Sigmoid colon (tissue), 7 donors: ENCODE measurements at places on chromosomes 3 and 15. TPM values are rescaled to one million over a fixed set of nuclear protein-coding genes. Genes with fewer than 3 reads are reported as not detected.

Gene LAMB2
- 252 TPM for total RNA-seq

Gene GRM7
- 0.28 TPM for total RNA-seq

Gene FSIP1
- 1.4 TPM for total RNA-seq

Gene GOLGA6L7
- total RNA-seq, result not detected

Gene NTRK3
- total RNA-seq, result 3.6 TPM

Gene TGM4
- not detected for total RNA-seq

GRCh38 chr15:82045179-82045891, 483 bp downstream of the MEX3B start:
- peaks cover 41% of the 10 kb centered on the region for H3K4me1 ChIP-seq
- no peaks in the 10 kb centered on the region for H3K36me3 ChIP-seq
- H3K27ac ChIP-seq, result peak overlapping the region; percentile 98

- H3K4me3 ChIP-seq, result no peak overlapping the region
- peaks cover 11% of the 10 kb centered on the region for H3K4me1 ChIP-seq
- peak; percentile 94 for DNase-seq
- H3K27ac ChIP-seq, result peak overlapping the region; percentile 78
- H3K27me3 ChIP-seq, result no peaks in the 10 kb centered on the region
These were observed 260.3 kb upstream of the TPM1 start for GRCh38 chr15:62782071-62782841.

GRCh38 chr3:138437281-138437680, 2.9 kb downstream of the ESYT3 start:
- H3K4me1 ChIP-seq, result peaks cover 47% of the 10 kb centered on the region
- no peak overlapping the region for H3K27ac ChIP-seq
- DNase-seq, result no peak

- H3K4me1 ChIP-seq, result no peaks in the 10 kb centered on the region
- no peak for DNase-seq
- no peaks in the 10 kb centered on the region for H3K36me3 ChIP-seq
- no peaks in the 10 kb centered on the region for H3K27me3 ChIP-seq
These were observed 144.1 kb downstream of the RORA start for GRCh38 chr15:61084944-61085367.

DNA sequence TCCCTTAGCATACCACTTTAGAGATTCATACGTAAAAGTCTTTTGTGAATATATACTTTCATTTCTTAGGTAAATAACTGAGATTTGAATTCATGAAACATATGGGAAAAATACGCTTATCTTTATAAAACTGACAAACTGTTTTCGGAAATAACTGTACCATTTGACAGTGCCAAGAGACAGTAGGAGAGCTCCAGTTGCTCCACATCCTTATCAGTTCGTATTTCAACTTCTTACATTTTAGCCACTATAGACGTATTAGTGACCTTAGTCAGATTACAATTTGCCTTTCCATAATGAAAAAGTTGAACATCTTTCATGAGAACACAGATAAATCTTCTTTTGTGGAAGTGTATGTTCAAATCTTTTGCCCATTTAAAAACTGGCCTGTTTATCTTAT, 133.5 kb downstream of the NR2E3 start:
- no peaks in the 10 kb centered on the region for H3K27me3 ChIP-seq
- no peaks in the 10 kb centered on the region for H3K36me3 ChIP-seq
- no peaks in the 10 kb centered on the region for H3K4me1 ChIP-seq
- DNase-seq, result no peak
- H3K4me3 ChIP-seq, result no peak overlapping the region

DNA sequence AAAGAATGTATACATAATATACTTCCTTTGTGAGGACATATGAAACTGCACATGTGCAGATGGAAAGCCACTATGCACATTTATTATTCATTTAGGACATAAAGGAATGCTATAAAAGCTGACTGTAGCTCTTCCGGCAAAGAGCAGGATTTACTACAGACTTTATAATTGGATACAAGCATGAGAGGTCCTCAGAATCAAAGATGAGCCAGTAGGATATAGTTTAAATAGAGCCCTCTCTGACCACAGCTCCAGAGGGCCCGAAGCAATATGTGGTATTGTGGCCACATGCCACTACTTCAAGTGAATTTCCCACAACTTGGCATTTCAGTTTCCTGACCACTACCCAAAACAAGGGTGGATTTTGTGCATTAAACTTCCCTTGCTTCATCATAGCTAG, 140.9 kb downstream of the ATP8B4 start:
- no peaks in the 10 kb centered on the region for H3K4me1 ChIP-seq
- no peaks in the 10 kb centered on the region for H3K36me3 ChIP-seq
- no peaks in the 10 kb centered on the region for H3K27me3 ChIP-seq
- DNase-seq, result no peak

- no peak for DNase-seq
- no peaks in the 10 kb centered on the region for H3K36me3 ChIP-seq
- no peaks in the 10 kb centered on the region for H3K27me3 ChIP-seq
- H3K27ac ChIP-seq, result no peak overlapping the region
- no peak overlapping the region for H3K4me3 ChIP-seq
These were observed 623.3 kb downstream of the PDCD6IP start for GRCh38 chr3:34421762-34422161.

GRCh38 chr3:175662815-175663214, 803.7 kb downstream of the NAALADL2 start:
- H3K27ac ChIP-seq, result no peak overlapping the region
- H3K4me3 ChIP-seq, result no peak overlapping the region
- H3K36me3 ChIP-seq, result no peaks in the 10 kb centered on the region
- no peak for DNase-seq

DNA sequence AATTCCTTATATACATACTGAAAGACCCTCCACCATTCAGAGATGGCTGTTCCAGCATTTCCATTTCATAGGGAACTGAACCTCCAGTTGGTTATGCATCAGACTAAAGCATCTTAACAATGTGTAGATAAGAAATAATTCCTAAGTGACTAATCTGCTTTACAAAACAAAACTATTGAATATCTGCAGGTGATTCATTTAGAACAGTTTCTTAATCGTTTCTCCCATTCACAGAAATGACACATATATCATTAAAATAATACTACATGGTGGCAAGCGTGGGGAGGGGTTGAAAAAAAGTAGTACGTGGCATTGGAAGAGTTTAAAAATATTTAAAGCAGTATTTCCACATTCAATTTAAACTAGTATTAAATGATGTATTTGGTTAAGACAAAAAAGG, 19.5 kb downstream of the COPS2 start:
- no peak overlapping the region for H3K4me3 ChIP-seq
- no peak for DNase-seq
- no peak overlapping the region for H3K27ac ChIP-seq
- no peaks in the 10 kb centered on the region for H3K36me3 ChIP-seq
- no peaks in the 10 kb centered on the region for H3K27me3 ChIP-seq
- no peaks in the 10 kb centered on the region for H3K4me1 ChIP-seq

- H3K4me3 ChIP-seq, result no peak overlapping the region
- no peak overlapping the region for H3K27ac ChIP-seq
- H3K27me3 ChIP-seq, result no peaks in the 10 kb centered on the region
- H3K36me3 ChIP-seq, result no peaks in the 10 kb centered on the region
- H3K4me1 ChIP-seq, result no peaks in the 10 kb centered on the region
These were observed 23.0 kb upstream of the MEF2A start for GRCh38 chr15:99542828-99543227.

DNA sequence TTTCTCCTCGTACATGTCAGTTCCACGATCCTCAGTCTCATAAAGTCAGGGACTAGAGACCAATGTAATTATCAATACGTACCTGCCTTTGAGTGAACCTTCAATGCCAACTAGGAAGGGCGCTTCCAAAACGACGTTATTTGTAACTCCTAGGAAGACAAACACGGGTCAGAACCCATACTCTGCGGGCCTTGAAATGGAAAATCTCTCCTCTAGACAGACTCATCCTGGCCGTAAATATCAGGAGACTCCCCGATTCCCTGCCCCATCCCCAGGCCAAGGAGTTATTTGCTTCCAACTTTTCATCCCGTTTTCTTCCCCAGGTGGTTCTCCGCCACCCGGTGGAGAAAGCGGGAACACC, 578 bp downstream of the OIP5 start:
- no peaks in the 10 kb centered on the region for H3K27me3 ChIP-seq
- no peak for DNase-seq
- H3K4me1 ChIP-seq, result peaks cover 15% of the 10 kb centered on the region
- peak overlapping the region; percentile 59 for H3K27ac ChIP-seq
- H3K36me3 ChIP-seq, result no peaks in the 10 kb centered on the region
- peak overlapping the region; percentile 93 for H3K4me3 ChIP-seq

- peaks cover 37% of the 10 kb centered on the region for H3K36me3 ChIP-seq
- DNase-seq, result no peak
- no peaks in the 10 kb centered on the region for H3K4me1 ChIP-seq
- H3K27me3 ChIP-seq, result no peaks in the 10 kb centered on the region
- no peak overlapping the region for H3K27ac ChIP-seq
- H3K4me3 ChIP-seq, result no peak overlapping the region
These were observed 49.0 kb downstream of the MSL2 start for GRCh38 chr3:136146981-136147729.

DNA sequence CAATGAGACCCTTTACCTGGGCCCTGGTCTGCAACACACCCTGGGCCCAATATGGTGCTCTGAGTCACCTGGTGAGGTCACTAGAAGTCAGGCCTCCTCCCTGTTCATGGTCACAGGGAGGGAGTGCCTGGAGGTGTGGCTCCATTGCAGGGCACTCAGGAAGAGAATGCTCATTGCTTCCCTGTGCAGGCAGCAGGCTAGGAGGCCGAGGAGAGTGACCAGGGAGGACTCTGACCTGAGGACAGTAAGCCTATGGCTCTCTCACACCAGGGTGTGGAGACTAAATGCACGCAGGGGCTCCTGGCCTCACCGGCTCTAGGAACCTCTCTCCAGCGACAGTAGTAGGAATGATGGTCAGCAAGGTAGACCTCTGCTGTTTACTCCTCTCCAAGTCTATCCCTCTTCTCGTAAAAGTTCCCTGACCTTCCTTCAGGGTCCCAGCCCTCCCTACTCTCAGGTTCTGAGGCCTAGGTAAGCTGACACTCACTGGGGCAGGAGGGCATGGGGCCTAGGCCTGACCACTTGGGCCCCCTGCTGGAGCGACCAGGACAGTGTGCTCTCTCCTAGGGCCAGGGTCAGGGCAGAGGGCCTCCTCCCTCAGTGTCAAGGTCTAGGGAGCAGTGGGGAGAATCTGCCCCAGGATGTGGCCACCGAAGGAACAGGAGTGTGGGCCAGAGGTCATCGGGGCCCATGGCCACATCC, 9.6 kb upstream of the SLCO2A1 start:
- DNase-seq, result peak; percentile 34
- no peaks in the 10 kb centered on the region for H3K27me3 ChIP-seq
- H3K4me3 ChIP-seq, result no peak overlapping the region
- no peak overlapping the region for H3K27ac ChIP-seq

GRCh38 chr3:111961461-111962164, 17.2 kb upstream of the ABHD10 start:
- H3K36me3 ChIP-seq, result peaks cover 51% of the 10 kb centered on the region
- peaks cover 11% of the 10 kb centered on the region for H3K4me1 ChIP-seq
- no peaks in the 10 kb centered on the region for H3K27me3 ChIP-seq
- no peak overlapping the region for H3K27ac ChIP-seq

DNA sequence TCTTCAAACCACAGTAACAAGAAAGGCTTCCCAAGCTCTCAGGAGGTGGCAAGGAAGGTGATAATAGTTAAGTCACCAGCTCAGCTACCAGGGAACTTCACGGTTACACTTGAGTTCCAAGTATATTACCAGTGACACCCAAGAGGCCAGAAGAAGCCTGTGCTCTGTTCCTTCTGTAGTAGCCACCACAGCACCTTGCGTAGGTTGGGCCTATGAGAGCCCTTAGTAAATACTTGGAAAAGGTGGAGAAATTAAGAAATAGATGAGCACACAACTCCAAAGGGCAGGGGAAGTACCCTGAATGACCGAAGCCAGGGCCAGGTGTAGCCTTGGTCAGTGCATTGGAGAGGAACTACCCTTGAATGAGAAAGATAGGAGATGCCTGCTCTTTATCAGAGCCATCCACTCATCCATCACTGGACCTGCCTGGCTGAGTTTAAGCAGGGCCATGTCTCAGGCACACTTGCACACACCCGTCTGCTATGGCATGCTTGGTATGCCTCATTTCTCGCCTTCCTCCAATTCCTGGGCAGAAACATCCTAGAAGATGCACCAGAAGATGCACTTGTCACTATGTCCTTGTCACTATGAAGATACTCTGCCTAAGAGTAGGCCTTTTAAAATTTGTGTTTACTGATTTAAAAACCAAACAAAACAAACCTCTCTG, 32.6 kb upstream of the NDUFB4 start:
- H3K4me3 ChIP-seq, result no peak overlapping the region
- H3K27ac ChIP-seq, result no peak overlapping the region
- no peaks in the 10 kb centered on the region for H3K27me3 ChIP-seq
- H3K36me3 ChIP-seq, result no peaks in the 10 kb centered on the region

GRCh38 chr3:4271834-4272233, 31.3 kb upstream of the SETMAR start:
- no peaks in the 10 kb centered on the region for H3K36me3 ChIP-seq
- no peaks in the 10 kb centered on the region for H3K27me3 ChIP-seq
- H3K27ac ChIP-seq, result no peak overlapping the region
- no peak for DNase-seq

- no peaks in the 10 kb centered on the region for H3K36me3 ChIP-seq
- no peak overlapping the region for H3K27ac ChIP-seq
- peaks cover 68% of the 10 kb centered on the region for H3K4me1 ChIP-seq
- H3K4me3 ChIP-seq, result no peak overlapping the region
These were observed 15.0 kb upstream of the UTS2B start for GRCh38 chr3:191345334-191345733.

GRCh38 chr3:159872374-159873109, 116.1 kb upstream of the IL12A start:
- DNase-seq, result no peak
- peaks cover 30% of the 10 kb centered on the region for H3K4me1 ChIP-seq
- no peaks in the 10 kb centered on the region for H3K36me3 ChIP-seq
- no peaks in the 10 kb centered on the region for H3K27me3 ChIP-seq

DNA sequence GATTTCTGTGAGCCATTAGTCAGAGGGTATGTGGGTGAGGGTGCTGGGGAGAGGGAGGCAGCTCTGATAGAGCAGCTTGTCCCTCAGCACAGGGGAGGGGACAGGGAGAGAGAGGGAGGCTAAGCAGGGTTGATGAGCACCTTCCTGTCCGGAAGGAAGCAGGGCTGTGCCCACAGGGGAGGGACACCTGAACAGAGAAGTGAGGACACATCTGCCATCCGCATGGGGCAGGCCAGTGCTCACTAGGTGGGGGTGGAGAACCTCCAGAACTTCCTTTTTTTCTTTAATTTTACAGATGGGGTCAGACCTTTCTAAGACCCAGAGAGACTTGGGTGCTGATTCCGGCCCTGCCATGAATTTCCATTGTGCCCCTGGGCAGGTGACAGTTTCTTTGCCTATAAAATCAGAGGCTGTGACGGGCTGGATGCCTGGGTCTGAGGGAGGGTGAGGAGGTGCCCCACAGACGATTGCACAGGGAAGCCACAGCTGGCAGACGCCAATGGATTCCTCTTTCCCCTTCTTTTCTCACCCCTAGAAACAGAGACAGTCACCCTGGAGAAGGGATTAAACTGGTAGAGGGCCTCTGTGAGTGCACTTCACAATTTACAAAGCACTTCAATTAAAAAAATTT, 4.1 kb upstream of the TGM5 start:
- no peaks in the 10 kb centered on the region for H3K27me3 ChIP-seq
- H3K4me3 ChIP-seq, result no peak overlapping the region
- H3K36me3 ChIP-seq, result no peaks in the 10 kb centered on the region
- no peak for DNase-seq
- H3K27ac ChIP-seq, result no peak overlapping the region
